ENCODE measurements at places on chromosomes 7 and 10.

DNA sequence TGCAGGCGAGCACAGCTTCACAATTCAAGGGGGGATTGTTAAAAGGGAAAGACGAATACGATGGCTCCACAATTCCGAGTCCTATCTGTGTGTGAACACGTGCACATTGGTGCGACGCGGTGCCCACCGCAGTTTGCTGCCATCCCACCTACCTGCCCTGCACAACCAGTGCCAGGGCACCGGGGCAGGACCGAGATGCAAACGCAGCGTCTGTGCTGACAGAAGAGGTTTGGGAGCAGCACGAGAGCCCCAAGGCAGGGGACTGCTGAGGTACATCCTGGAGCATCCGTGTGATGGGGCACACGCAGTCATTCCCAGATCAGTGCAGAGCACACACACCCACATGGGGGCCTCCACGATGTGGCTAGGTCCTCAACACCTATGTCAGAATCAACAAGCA, 221.3 kb downstream of the DNAJB6 start:
- no peak for DNase-seq

DNA sequence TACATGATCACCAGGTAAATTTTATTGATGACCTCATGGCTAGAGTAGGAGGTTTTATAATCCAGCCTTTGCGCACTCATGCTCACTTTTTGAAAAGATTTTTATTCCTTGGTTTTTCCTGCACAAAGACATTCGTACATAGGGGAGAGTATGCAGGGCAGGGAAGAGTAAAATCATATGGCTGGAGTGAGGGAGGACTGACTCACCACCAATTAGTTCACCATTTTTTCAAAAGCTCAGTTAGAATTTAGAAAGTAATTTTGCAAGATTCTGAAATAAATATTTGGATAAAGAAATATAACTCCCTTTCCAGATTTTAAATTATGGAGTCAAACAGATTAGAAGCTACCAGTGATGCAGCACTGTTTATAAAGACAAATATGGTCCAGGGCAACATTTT, 111.9 kb downstream of the SEMA3D start:
- no peak for DNase-seq

- no peak for DNase-seq
These were observed 764.9 kb downstream of the GRM8 start for GRCh38 chr7:126487728-126488442.

DNA sequence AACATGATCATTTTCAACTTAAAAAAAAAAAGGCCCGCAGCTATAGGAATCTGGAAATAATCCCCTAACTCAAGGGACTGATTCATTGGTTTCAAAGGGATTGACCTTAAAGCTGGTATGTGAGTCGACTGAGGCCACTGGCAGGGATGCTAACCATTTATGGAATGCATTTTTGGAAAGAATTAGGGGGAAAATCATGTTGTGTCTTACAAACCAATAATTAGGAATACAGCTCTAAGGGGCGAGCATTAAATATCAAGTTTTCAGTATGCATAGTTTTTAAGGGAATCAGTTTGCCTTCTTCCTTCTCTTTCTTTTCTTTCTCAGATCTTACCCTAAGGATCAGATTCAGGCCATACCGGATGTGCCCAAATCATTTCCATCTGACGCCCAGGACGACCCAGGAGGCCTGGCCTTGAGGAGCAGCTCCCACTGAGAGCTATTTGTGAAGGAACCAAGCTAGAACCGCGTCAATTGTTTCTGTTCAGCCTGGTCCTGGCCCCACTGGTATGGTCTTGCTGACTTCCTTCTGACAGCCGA, 48.7 kb downstream of the BPGM start:
- DNase-seq, result no peak

GRCh38 chr10:93072713-93073538, 767 bp upstream of the CYP26A1 start:
- DNase-seq, result no peak

- no peak for DNase-seq
These were observed 45.4 kb downstream of the AMPH start for GRCh38 chr7:38585572-38586354.

DNA sequence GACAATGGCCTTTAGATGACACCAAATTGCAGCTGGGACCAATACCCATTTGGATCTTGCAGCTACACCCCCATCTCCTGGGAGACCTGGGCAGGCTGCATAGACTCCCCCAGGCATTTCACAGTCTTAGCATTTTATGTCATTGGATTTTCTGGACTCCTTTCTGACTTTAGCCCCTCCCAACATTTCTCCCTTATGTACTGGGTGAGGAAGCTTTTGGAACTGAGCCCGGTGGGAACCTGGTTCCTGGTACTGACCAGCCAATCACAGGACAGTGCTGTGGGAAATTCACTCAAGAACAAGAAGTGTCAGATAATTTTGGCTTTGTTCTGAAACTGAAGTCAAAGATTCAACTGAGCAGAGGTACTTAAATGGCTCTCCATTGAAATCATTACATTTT, 177.7 kb downstream of the ACTR3B start:
- DNase-seq, result no peak

DNA sequence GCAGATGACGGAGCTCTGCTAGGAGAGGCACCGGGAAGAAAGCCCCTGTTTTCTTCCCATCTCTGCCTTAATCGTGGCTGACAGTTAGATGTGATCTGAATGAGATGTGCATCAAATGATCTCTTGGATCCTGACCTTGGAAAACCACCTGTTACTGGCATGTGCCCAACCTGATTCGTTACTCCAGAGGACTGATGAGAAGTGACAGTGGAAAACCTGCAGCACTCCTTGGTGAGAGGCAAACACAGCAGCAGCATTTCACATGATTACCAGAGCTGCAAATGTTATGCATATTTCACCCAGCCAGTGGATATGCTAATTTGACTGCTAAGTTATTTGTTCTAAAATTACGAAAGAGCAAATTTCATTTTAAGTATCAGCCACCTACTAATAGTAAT, 95.3 kb downstream of the PTPRN2 start:
- DNase-seq, result no peak

GRCh38 chr7:16462431-16462889, 3.1 kb downstream of the SOSTDC1 start:
- no peak for DNase-seq

DNA sequence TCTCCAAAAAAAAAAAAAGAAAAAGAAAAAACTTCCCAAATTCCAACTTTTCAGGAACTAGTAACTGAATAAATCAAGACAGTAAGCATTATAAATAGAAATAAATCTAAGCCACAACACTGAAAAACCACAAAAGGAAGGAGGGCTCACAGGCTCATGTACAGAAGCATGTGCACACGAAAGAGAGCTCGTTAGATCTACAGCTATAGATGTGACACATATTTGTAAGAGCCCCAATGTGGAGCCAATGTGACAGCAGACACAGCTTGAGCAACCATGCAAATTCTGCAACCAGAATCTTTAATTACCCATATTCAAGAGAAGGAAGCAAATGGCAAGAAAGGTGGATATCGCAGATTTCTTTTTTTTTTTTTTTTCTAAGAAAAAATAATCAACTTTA, 94.7 kb downstream of the SORBS1 start:
- DNase-seq, result no peak
